ENCODE measurements at places on chromosomes 6 and 20.

DNA sequence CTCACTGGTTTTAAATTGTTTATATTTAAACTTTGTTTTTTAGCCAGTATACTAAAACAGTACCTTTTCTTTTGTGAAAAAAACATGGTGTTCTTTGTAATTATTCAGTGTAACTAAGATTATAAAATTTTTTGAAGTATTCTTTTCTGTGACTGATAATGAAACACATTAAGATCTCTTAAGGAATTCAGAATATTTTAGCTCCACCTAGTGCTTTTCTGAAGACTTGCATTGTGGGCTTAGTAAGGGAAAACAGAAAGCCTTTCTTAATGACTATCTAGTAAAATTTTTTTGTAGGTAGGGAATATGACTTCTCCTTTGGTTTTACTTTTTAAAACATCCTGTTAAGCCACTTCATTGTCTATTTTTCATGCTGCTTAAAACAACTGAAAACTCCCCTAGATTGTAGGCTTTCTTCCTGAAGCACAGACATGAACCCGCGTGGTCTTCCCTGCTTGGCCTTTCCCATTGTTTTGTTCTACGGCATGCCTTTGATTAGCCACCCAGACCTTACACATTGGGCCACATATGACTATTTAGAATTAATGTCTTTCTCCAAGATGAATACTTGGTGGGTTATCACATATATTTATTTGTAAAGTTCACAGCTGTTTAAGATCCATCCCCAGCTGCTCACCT is 72.1 kb downstream of the AFDN start:
- DNase-seq, result peak; percentile 31

DNA sequence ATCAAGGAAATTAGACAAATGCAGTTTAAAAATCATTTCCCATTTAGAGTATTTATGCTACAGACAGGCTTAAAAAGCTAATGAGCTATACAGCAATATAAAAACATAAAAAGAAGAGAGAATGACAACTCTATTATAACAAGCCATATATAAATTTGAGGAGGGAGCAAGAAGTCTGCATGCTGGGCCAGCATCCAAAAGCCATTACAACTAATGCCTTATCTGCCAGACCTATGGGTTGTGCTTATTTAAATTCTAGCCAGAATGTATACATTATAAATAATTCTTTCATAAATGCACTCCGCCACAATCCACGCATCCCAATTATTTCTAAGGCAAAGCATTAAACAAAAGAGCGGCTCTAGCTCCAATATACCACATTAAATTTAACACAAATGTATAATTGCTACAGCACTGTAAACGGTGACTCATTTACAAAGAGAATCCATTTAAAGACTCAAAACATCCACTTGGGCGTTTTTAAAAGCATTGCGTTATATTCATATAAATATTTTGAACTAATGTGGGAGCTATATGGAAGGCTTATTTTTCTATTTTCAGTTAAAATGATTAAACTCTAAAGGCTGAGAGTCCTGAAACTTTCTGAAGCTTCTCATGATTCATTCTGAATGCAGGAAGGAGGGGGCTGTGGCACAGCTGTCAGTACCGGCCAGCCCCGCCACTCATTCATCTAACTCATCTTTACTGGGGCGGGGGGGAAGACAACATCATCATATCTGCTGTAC is 37.7 kb upstream of the RAB22A start:
- DNase-seq, result no peak

DNA sequence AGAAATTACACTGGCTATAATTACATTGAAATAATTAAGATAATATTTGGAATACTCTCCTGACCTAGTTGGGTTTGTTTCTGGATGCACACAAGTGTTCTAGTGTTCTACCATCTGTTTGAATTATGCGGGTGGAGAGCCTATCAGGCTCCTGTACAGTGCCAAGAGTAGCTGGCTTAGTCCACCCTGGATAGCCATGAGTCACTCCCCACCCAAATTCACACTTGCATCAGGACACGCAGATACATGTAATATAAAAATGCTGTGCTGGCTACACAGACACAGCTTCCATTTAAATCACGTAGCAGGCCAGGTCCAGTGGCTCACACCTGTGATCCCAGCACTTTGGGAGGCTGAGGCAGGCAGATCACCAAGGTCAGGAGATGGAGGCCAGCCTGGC is 686.2 kb upstream of the SLC35B3 start:
- DNase-seq, result no peak

GRCh38 chr6:128256095-128256494 is 264.3 kb downstream of the PTPRK start:
- no peak for DNase-seq

DNA sequence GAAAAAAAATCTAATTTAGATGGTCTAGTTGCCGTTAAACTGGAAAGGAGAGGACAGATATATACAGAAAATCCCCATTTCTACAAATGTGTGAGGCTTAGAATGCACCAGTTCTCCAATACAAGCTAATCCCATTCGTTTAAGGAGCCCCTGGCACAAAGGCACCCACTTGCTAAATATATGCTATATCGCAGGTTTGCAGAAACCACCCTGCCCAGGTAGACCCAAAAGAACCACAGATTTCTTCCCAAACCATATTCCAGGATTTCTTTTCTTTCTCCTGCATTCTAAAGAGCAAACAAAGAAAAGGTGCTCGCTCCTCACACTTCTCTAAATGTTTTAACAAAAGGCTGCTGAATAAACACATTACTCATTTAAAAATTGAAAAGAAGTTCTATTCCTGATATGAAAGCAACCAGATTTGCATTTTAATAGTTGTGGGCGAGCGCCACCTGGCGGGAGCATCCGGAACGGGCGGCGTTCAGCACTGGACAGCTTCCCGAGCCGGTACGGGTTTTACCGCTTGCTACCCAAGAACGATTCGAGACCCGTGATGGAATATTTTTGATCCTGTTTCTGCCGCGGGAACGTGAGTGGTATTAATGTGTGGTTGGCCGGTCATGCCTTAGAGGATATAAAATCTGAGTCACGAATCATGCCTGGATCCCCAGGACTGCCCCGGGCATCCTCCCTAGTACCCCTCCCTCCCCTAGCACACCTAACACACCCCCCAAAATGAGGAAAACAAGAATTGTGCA is 2.1 kb downstream of the PTPRT start:
- peak; percentile 16 for DNase-seq

- no peak for DNase-seq
Observed at GRCh38 chr20:62051546-62052255, 14.0 kb downstream of the TAF4 start.

- DNase-seq, result no peak
Observed at GRCh38 chr6:170230520-170231292, 60.2 kb downstream of the DLL1 start.

DNA sequence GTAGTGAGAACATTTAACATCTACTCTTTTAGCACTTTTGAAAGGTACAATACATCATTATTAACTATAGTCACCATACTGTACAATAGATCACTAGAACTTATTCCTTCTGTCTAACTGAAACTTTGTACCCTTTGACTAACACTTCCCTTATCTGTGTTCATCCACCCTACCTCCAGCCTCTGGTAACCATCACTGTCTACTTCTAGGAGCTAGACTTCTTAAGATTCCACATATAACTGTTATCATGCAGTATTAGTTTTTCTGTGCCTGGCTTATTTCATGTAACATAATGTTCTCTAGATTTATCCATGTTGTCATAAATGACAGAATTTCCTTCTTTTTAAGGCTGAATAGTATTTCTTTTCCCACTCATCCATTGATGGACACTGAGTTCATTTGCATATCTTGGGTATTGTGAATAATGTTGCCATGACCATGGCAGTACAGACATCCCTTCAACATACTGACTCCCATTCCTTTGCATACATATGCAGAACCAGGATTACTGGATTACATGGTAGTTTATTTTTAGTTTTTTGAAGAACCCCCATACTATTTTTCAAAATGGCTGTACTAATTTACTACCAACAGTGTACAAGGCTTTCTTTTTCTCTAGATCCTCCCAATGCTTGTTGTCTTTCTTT is 135.7 kb downstream of the MOXD1 start:
- no peak for DNase-seq

DNA sequence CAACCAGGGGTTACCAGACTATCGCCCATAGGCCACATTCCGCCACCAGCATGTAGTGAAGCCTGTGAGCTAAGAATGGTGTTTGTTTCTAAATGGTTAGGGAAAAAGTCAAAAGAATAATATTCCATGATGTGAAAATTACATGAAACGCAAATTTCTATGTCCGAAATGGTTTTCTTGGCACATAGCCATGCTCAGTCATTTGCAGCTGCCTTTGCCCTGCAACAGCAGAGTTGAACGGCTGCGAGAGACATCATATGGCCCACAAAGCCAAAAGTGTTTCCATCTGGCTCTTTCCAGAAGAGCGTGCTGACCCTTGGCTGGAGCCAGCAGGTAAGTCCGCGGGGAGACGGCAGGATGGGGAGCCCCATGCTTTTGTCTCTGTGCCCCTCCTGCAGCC is 60.7 kb downstream of the FAM120B start:
- no peak for DNase-seq

Measured in fibroblast of the conjunctiva (primary cell).